Smooth muscle cell of the pulmonary artery (primary cell): ENCODE measurements at places on chromosomes 7 and 10. TPM values are rescaled to one million over a fixed set of nuclear protein-coding genes. Genes with fewer than 3 reads are reported as not detected.

Gene CALU
- 911 and 1,126 TPM in 2 replicates for total RNA-seq

Gene LEP
- total RNA-seq, result 0.17 and 8.9 TPM in 2 replicates

Gene ZNF862
- total RNA-seq, result 13.7 and 21.3 TPM in 2 replicates

Gene CPVL
- total RNA-seq, result 0.20 TPM in 1 of 2 replicates, not detected in the other

Gene NPFFR1
- not detected in 2 replicates for total RNA-seq

Gene CCDC172
- not detected in 2 replicates for total RNA-seq

Gene SEMA3D
- 11.8 and 22.5 TPM in 2 replicates for total RNA-seq

Gene FBXO24
- 0.13 and 0.20 TPM in 2 replicates for total RNA-seq

Gene IFIT1B
- total RNA-seq, result 0.03 TPM in 1 of 2 replicates, not detected in the other

Gene GALNT17
- 0.13 TPM in 1 of 2 replicates, not detected in the other for total RNA-seq

Gene ZNF92
- total RNA-seq, result 2.5 and 3.1 TPM in 2 replicates

Gene SGCE
- 43.2 and 116 TPM in 2 replicates for total RNA-seq

Gene SEC61G
- 115 and 239 TPM in 2 replicates for total RNA-seq

Gene CHN2
- 0.39 TPM in 1 of 2 replicates, not detected in the other for total RNA-seq

Gene CCDC3
- total RNA-seq, result 23.1 and 64.4 TPM in 2 replicates

Gene ASB10
- not detected in 2 replicates for total RNA-seq

Gene LIPM
- total RNA-seq, result 0.10 and 0.13 TPM in 2 replicates

Gene KLF14
- total RNA-seq, result not detected in 2 replicates

Gene INHBA
- 67.4 and 92.3 TPM in 2 replicates for total RNA-seq

Gene TBX20
- 0.99 and 4.3 TPM in 2 replicates for total RNA-seq

Gene PALS2
- total RNA-seq, result 22.5 and 24.4 TPM in 2 replicates

Gene C10orf67
- total RNA-seq, result 0.20 TPM in 1 of 2 replicates, not detected in the other

Gene MNX1
- total RNA-seq, result not detected in 2 replicates

Gene WDR86
- total RNA-seq, result 0.26 TPM in 2 replicates

Gene MRC1
- under 0.01 TPM in 1 of 2 replicates, not detected in the other for total RNA-seq

Gene PLAC9
- total RNA-seq, result 8.0 and 18.2 TPM in 2 replicates

Gene OPN1SW
- not detected in 2 replicates for total RNA-seq

Gene SNX10
- 0.07 TPM in 1 of 2 replicates, not detected in the other for total RNA-seq

Gene NEUROG3
- not detected in 2 replicates for total RNA-seq

Gene PIP
- not detected in 2 replicates for total RNA-seq

Gene LRRC18
- total RNA-seq, result not detected in 2 replicates

Gene CFAP43
- 0.23 and 0.52 TPM in 2 replicates for total RNA-seq

Gene SEMA3C
- 215 and 311 TPM in 2 replicates for total RNA-seq

Gene VAX1
- total RNA-seq, result not detected in 2 replicates

Gene PLCE1
- total RNA-seq, result 1.8 and 2.5 TPM in 2 replicates

Gene MSMB
- not detected in 2 replicates for total RNA-seq

Gene BPGM
- 36.8 and 37.9 TPM in 2 replicates for total RNA-seq

Gene CRYGN
- 0.13 TPM in 1 of 2 replicates, not detected in the other for total RNA-seq

Gene DYDC2
- not detected in 2 replicates for total RNA-seq

Gene LIPF
- not detected in 2 replicates for total RNA-seq

Gene ACBD7
- total RNA-seq, result 0.83 and 2.9 TPM in 2 replicates

Gene PKD2L1
- total RNA-seq, result not detected in 2 replicates

Gene CTAGE8
- 0.17 TPM in 1 of 2 replicates, not detected in the other for total RNA-seq

Gene FOXI2
- total RNA-seq, result not detected in 2 replicates
